ENCODE measurements at places on chromosomes 6 and 20. TPM values are rescaled to one million over a fixed set of nuclear protein-coding genes. Genes with fewer than 3 reads are reported as not detected.

Gene KPNA5
- total RNA-seq, result 10.2 TPM

- no peak for DNase-seq
Observed at GRCh38 chr20:312067-312466, 13.3 kb upstream of the SOX12 start.

GRCh38 chr6:108666656-108667260 is 106.0 kb downstream of the FOXO3 start:
- no peak for DNase-seq

DNA sequence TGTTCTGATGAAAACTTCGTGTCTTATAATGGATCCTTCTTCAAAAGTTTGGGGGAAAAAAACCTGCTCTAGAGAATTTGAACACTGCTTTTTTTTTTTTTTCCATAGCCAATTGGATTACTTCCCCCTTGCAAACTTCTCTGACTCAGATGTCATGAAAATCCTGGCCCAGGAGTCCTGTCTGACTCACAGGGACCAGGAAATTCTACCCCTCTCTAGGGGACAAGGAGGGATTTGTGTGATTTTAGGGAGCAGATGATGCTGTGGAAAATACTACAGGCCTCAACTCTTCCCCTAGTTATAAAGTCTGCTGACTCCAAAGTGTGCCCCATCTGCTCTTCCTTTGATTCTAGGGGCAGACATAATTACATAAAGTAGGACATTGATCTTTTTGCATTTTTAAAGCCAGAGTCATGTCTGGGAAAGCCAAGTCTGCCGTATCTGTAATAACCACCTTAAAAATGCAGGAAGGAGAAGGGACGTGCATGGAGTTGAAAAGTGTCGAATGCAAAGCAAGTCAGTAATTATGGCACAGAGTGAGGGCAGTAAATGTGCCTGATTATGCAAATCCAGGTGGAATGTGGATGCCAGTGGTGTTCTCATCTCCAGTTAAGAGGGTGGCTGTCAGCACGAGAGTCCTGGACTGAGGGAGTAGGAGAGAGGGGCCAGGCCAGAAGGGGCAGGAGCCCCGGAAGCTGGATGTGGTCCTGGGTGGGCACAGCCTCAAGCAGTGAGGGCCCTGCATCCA is 144.3 kb upstream of the SULF2 start:
- no peak for DNase-seq

GRCh38 chr6:111757342-111757741 is 115.9 kb downstream of the FYN start:
- peak; percentile 53 for DNase-seq

DNA sequence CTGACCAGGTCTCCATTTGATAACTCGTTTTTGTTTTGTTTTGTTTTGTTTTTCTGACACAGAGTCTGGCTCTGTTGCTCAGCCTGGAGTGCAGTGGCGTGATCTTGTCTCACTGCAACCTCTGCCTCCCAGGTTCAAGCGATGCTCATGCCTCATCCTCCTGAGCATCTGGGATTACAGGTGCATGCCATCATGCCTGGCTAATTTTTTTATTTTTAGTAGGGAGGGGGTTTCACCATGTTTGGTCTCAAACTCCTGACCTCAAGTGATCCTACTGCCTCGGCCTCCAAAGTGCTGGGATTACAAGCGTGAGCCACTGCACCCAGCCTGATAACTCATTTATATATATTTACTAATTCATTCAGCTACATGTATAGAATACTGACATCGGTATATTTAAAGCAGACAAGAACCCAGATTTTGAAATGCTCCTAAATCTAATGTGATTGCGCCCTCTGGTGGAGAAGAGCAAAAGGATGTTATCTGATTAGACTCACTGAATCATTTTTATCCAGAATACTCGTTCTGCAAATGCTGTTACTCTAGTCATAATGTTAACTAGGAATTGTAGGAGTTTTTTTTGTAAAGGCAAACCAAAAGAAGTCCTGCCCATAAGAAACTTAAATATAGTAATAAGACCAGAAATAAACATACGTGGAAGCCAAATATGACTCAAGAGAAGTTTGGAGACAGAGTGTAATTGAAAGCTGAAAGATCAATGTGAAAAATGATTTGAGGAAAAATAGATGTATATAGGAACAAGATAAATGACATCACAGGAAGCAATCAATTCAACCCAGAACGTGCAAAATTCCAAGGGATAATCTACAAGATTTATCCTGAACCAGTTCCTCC is 5.3 kb upstream of the COL12A1 start:
- peak; percentile 25 for DNase-seq

- no peak for DNase-seq
Observed at GRCh38 chr6:148987982-148988381, 241.2 kb downstream of the UST start.

Measured in activated CD4-positive, alpha-beta memory T cell treated with anti-CD3 and anti-CD28 coated beads for 36 hours (primary cell).